ENCODE measurements at places on chromosomes 7 and 10.

DNA sequence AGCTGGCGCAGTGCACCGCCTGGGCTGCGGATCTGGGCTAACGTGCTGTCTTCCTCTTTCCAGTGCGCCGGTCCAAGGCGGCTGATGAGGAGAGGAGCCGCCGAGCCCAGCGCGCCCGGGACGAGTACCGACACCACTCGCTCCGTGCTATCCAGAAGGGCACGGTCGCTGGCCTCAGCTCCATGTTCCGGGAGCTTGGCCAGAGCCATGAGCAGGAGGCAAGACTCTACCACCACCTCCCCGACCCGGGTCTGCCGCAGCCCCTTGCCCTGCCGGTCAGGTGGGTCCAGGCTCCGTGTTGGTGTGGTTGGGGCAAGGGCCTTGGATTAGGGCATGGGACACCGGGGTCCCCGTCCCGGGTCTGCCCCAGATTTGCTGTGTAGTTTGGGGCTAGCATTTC is 65.8 kb downstream of the SH2D4B start:
- no peak for DNase-seq

DNA sequence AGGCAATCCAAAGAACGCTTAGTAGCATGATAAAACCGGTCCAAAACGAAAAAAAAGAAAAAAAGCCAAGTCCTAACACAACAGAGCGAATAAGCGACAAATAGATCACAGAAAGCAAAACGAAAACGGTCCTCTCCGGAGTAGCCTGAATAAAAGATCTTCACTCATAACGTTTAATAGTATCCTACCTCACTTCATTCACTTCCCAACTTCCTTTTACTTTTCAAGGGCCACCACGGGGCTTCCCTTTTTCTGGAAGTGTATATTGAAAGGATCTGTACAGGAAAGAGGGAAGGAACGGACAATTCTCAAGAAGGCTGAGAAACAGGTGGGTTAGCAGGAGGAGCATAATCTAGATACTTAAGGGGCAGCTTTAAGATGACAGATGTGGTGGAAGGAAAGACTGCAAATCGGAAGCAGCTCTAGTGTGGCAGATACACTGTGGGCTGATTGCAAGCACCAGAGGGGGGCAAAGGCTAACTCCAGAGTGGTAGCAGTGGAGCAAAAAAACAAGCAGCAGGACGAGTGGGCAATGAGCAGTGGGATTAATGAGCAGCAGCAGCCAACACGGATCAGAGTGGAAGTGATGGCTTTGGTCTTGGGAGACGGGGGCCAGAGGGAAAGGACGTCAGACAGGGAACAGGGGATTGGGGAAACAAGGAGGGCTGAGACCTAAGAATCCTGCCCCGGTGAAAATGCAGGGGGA is 866 bp downstream of the CNOT4 start:
- DNase-seq, result peak; percentile 41

GRCh38 chr10:127849224-127849623 is 43.5 kb downstream of the CLRN3 start:
- DNase-seq, result no peak

DNA sequence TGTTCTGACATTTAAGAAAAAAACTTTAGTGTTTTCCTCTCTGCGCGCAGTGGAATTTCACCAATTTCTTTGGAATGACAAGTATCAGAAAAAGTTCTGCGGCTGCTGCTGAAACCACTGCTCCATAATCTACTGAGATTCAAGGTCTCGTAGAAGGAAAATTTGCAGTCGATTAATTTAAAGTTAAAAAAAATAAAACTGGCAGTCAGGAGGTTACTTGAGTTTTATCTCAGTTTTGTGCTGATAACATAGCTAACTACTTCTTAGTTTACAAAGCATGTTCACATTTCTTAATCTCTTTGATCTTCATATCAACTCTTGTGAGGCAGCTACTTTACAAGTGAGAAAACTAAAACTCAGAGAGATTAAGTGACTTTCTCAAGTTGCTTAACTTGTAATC is 18.2 kb upstream of the CALD1 start:
- DNase-seq, result no peak

DNA sequence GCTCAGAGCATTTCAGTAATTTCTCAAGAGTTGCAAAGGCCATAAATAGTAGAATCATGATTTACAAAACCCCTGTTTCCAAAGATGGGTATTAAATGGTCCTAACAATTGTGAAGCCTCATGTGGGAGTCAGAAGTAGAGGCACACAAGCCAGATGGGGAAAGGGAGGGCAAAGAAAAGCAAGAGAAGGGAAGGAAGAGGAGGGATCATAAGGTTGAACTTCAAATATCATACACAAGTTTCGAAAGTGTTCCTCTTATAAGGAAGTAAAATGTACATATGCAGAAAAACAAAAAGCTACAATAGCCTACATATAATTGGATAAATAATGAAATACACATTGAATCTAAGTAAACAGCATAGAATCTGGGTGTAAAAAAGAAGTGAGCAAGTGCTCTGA is 6.0 kb downstream of the LIPN start:
- peak; percentile 34 for DNase-seq

DNA sequence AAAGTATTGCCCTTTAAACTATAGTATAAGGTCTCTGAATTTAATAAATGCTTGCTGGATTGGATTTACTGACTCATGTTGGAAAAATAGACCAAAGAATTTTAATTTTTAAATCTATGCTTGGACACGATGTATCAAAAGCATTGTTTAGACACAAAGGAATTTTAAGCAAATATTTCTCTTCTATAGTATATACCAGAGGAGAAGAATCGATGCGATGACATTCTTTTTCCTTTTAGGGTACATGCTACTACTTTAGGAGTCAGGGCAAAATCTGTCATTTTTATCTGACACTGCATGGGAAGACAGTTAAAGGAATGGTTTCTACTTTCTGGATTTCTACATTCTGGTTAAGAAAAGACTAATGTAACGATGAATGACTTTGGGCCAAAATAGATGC is 339.9 kb downstream of the BMPER start:
- no peak for DNase-seq

GRCh38 chr7:33986451-33986850 is 81.1 kb downstream of the BMPER start:
- no peak for DNase-seq

DNA sequence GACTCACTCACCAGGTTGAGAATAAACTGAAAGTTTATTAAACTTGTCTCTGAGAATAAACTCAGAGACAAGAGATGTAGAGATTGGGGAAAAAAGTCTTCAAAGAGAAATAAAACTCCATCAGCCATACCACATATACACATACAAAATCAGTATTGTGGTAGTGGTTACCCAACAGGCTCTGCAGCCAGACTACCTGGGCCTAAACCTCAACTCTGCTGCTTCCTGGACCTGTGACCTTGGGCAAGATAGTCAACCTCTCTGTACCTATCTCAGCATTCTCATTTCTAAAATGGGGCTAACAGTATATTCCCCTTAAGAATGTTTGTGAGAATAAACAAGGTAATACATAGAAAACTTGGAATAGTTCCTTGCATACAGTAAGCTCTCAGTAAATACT is 15.3 kb downstream of the TPK1 start:
- no peak for DNase-seq

GRCh38 chr10:88555190-88555908 is 27.8 kb downstream of the RNLS start:
- peak; percentile 46 for DNase-seq

GRCh38 chr10:119296703-119297102 is 89.3 kb downstream of the GRK5 start:
- DNase-seq, result no peak

DNA sequence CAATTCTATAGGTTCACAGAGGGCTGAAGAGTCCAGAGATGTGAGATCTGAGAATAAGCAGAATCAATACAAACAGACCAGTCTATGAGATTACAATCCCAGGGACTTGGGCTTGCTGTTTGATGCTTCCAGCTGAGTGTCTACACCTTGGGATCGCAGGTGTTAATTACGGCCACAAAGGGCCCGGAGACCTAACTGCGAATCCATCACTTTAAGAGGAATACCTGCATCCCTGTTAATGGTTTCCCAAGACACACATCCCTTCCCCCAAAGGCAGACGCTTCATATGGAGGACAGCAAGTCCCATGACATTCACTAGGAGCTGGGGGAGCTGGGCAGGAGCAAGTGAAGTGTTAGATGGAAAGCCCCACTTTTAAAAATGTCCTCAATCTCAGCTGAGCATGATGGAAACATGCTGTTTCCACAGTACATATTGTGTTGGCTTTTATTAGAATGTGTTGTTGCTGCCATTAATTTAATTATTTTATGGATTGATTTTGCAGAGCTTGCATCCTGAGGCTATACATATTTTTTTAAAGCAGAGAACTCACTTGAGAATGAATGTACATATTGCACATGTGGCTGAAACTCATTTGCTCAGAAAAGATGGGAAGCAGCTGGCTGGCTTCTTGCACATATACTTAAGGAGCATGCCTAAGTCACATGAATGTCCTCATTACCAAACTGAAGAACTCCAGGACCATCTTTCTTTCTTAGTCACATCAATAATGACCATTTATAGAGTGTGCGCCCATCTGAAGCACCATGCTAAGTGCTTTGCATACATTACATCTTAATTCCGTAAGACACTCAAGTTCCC is 151.3 kb downstream of the NEBL start:
- DNase-seq, result no peak
